ENCODE measurements at places on chromosomes 5 and 9. TPM values are rescaled to one million over a fixed set of nuclear protein-coding genes. Genes with fewer than 3 reads are reported as not detected.

DNA sequence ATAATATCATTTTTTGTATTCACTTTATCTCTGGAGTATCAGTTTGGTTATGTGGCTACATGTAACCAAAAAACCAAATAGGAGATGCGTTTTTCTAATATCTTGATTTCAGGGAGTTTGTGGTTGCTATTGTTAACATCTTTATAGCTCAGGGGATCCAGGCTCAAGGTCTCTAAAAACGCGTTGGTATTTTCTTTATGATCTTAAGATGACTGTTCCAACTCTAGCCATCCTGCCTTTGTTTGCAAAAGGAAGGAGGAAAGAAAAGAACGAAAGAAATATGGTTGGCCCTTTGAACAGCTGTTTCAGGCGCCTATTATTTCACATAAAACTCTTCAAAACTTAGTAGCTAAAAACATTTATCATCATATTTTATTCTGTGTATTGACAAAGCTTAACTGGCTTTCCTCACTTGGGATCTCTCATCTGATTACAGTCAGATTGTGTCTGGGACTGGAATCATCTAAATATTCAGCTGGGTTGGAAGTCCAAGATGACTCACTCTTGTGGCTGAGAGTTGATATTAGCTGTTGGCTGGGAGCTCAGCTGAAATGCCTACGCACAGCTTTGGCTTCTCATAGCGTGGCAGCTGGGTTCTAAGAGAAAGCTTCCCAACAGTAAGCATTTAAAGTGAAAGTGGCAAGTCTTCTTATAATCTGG lies 60.1 kb downstream of the FAM174A start:
- no peak for DNase-seq

DNA sequence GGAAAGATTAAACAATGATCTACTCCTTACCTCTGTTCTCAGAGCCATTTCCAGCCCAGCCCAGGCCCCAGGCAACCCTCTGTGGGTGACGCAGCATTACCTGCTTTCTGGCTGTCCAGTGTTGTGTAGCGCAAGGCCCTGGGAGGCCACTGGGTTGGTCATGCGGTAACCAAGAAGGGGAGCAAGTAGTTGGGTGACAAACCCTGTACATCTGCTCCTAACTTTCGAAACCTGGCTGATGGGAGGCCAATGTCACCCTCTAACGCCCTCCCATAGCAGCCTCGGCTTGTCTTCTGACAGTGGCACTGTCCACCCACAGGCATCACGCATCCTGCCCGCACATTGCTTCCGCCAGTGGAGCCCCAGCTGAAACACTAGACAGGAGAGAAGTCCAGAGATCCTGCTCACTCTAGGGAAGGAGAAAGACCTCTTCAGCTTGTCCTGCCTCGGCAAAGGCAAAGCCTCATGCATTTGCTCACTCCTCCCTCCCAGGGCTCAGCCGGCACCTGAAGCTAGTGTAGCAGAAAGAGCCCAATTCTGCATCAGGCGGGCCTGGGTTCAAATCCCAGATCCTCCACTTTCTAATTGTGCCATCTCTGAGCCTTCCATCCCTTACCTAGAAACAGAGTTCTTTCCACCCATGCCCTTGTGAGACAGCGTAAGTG lies 94.6 kb downstream of the ADAMTS2 start:
- DNase-seq: no peak

- no peak for DNase-seq
Measured at GRCh38 chr5:73895471-73895870, 269.5 kb downstream of the ARHGEF28 start.

GRCh38 chr9:13358128-13358527 lies 78.6 kb upstream of the MPDZ start:
- DNase-seq: no peak

DNA sequence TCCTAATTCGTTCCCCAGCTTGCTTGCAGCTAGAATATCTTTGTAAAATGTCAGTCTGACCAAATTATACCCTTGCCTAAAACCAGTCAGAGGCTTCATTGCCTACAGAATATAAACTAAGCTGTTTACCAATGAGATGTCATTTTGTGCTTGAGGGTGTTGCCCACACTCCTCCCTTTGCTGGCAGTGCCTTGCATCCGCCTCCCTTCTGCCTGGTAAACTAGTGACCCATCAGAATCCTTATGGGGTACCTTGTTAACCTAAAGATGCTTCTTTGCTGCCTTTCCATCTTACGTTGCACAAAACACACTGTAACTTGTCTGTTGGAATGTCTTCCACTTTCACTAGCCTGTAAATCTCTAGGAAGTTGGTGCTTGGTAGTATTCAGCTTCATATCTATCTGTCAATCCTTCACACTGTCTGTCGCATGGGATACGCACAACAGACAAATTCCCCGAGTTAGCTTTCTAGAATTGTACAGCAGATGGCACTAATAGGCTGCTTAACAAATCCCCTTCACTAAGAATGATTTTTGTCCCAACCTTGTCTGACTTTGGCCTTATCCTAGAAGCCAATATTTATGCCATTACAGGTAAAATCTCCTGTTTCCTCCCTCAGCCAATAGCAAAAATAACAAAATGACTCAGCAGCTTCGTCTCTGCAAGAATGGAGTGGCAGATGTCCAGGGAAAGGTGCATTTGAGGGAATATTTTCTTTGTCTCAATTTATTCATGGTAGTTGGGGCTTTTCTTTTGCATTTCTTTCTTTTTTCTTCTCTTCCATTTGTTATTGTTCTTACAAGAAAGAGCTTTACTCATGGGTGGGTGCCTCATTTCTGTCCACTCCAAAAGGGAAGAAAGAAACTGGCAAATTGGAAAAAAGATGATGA lies 3.0 kb downstream of the NUDT2 start:
- DNase-seq: no peak

DNA sequence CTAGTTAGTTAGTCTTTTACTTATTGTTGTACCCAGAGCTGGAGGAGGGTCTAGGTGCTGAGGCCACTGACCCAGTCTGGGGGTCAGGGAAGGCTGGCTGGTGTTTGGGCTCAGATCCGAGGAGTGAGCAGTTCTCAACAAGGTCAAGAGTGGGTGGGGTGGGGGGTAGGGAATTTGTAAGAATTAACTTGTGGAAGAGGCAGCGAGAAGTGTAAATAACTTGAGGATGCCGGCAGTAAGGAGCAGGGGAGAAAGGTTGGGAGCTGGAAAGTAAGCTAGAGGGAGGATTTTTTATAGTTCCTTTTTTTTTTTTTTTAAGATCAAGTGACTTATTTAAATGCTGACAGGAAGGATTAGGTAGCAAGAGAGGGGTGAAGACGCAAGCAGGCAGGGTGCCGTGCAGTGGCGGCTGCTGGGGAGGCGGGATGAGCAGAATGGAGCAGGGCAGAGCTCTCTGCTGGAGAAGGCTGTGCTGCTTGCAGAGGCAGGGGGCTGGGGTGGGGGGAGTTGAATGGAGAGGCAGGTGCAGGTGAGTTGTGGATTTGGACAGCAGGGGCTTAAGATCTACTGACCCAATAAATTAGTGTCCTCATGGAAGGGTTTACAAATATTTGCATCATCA lies 35.3 kb upstream of the SMIM32 start:
- no peak for DNase-seq

- DNase-seq: no peak
Measured at GRCh38 chr9:108073823-108074222, 584.3 kb upstream of the KLF4 start.

DNA sequence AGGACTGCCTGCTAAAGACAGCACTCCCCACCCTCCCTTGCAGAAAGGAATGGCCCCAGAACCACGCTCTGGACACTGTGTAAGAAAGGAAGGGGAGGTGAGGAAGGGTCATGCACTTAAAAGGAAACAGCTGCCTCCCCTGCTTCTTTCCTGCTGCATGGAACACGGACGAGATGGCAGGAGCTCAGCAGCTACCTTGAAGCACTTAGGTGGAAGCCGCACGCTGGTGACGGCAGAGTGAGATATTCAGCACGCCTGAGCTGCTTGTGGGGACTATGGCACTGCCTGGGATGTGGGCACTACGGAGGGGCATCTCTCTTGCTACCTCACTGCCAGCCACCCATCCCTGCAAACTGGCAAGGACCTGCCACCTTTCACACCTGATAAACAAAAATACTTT lies 101.5 kb downstream of the VAV2 start:
- DNase-seq: no peak

- no peak for DNase-seq
Measured at GRCh38 chr9:128917151-128917849, 3.5 kb upstream of the PHYHD1 start.

GRCh38 chr9:94212091-94212490 lies 47.0 kb upstream of the ZNF169 start:
- no peak for DNase-seq

DNA sequence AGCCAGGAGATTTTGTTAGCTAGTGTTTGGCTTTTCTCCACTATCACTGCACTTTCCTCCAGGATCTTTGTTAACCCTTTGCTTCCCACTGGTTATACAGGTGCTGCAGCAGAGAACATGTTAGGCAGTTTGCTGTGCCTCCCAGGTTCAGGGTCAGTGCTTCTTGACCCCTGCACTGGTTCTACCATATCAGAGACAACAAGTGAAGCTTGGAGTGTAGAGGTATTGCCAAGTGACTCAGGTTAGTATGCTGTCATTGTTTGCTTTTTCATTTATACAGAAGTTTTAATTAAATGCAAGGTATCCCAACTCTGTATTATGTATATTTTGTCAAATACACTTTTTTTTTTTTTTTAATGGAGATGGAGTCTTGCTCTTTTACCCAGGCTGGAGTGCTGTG lies 68.4 kb downstream of the GAPVD1 start:
- DNase-seq: no peak

GRCh38 chr9:83623679-83624076 lies 735 bp downstream of the IDNK start:
- DNase-seq: no peak

DNA sequence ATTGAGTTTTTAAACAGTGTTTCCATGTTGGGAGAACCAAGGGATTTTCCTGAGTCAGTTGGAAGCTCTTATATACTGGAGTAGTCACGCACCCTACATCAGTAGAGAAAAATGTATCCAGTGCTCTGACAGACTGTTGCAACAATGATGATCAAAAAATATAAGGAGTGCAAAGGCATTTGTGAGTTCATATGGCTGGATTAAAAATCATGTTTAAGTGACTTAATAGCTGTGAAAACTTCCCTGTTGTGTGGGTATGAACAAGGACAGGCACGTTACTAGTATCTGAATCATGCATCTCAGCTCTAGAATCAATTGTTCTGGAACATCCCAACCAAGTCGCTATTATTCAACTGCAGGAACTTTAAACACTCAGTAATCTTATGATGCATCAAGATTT lies 229.7 kb downstream of the ROR2 start:
- no peak for DNase-seq

DNA sequence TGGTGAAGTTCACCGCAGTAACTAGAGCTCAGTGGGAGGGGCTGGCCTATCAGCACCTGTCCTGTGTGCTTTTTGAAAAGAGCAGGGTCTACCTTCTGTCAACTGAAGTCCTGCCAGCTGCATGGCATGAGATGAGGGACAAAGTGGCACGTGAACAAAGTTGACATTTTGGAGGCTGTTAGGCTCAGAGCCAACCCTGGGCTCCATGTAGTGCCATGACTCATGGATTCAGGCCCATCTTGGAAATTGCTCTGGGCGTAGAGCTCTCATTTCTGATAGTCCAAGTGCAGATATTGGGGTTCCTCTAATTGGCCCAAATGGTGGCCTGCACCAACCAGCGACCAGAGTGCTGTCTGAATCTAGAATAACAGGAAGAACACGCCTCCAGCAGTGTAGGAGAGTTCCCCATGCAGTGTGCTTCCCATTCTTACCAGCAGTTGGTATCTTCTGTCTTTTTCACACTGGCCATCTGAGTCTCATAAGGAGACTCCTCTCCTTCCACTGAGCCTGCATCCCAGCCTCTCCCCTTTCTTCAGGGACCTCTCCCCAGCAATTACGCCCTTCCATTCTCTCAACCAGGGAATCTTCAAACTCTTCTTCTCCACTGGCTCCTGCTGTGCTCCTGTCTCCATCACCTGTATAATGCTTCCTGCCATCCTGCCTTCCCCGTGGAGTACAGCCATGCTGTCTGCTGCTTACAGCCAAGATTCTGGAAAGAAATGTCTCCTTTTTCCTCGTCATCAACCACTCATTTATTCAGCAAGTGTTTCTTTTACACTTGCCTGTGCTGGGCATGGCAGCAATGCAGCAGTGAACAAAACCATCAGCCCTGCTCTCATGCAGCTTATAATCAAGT lies 30.4 kb downstream of the IRF1 start:
- DNase-seq: no peak

GRCh38 chr5:67160272-67160671 lies 36.3 kb downstream of the CD180 start:
- DNase-seq: no peak

DNA sequence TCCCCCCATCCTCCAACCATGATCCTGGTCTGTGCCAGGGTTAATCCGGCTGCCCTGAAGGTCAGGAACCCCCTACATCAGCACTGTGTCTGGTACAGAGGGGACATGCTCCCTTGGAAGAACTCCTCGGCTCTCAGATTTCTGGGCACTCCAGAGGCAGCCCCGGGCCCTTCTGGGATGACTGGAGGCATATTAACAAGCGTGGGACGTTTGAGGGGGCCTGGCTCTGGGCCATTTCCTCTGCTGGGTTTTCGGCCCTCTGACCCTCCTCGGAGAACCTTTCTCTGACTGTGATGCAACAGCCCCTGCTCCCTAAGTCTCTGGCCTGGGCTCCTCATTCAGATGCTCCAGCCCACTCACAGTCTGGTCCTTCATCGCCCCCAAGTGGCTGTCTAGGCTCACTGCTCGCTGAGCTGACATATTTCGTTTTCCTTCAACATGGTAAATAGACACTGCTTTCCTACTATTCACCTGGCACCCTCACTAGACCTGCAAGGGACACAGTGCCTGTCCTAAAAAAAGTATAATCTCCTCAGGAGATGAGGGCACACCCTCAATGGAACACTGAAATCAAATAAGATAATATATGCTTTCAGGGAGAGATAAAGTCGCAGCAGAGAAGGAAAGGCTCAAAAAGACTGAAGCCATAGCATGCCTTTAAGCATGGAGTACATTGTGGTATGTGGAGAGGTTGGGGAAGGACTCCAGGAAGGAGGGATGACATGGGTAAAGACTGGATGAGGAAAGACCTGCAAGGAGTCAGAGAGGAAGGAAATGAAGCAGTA lies 404.7 kb upstream of the TRPC7 start:
- DNase-seq: no peak

Gene CREBRF
- 9.2 TPM for total RNA-seq

Gene NR2F1-AS1
- total RNA-seq: not detected

Gene IRX1
- not detected for total RNA-seq

Gene OCLN
- 0.10 TPM for total RNA-seq

Gene NXNL2
- not detected for total RNA-seq

Gene NTNG2
- 4.6 TPM for total RNA-seq

Data from activated T-helper 1 cell treated with anti-CD3 and anti-CD28 coated beads, Interleukin-12 subunit alpha, Interleukin-12 subunit beta, Interleukin-2, Interleukin-4 antibody, amounts not matched to agents 30 ng/mL and 10 ng/mL and 1 ng/mL, durations not matched to agents 14 hours and 24 hours and 36 hours (primary cell).